ENCODE measurements at places on chromosomes 16 and 17.

DNA sequence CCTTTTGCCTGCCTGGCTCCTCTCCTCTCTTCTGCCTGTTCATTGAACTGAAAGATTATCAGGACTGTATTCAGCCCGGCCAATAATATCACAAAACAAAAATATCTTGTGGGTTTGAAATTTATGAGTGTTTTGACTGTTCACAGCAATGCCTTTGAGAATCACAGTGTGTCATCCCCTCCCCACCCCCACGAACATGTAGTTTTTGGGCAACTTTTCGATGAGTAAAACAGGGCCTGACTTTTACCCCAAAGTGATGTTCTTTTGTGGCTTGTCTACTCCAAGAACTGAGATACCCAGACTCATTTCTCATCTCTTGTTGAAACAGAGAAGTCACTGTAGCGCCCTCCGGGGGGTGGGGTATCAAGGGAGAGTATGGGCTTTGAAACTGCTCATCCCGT, 675.7 kb downstream of the WWOX start:
- DNase-seq, result no peak

DNA sequence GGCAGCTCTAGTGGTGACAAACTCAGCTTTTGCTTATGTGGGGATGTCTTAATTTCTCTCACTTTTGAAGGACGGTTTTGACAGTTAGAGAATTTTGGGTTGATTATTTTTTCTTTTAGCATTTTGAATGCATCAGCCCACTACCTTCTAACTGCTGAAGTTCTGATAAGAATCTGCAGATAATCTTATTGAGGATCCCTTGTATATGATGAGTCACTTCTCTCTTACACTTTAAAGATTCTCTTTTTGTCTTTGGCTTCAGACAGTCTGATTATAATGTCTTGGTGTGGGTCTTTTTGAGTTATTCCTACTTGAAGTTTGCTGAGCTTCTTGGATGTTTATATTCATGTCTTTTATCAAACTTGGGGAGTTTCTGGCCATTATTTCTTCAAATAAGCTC, 5.5 kb upstream of the PRKCB start:
- DNase-seq, result no peak

GRCh38 chr17:50396261-50397110, 837 bp downstream of the LRRC59 start:
- peak; percentile 56 for DNase-seq

GRCh38 chr16:25874196-25874595, 182.4 kb downstream of the HS3ST4 start:
- DNase-seq, result no peak

DNA sequence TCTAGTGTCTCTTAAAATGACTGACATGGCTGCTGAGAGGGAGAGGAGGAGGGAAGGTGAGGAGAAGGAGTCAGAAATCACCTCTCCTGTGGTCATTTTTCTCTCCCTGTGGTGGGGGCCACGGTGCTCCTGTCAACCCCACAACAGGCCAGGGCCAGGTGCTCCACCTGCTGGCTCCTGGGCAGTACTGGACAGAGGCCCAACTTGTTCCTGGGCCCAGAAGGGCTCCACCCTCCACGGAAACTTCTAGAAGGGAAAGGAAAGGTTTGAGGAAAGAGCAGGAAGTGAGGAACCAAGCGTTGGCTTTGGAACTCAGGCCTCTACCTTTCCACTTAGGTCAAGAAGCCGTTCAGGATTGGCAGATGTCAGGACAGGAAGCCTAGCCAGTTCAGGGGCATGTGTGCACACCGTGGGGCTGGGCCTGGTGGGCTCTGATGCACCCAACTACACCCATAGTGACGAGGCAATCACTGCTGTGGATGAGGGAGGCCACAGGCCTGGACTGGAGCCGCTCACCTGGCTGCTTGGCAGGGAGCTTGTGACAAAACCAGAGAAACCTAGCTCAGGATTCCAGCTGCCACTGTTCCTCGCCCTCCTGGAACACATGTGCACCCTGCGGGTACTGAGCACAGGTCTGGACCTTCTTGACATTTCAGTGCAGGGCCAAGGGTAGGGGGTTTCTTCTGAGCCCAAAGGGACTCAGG, 36.1 kb downstream of the WNT3 start:
- no peak for DNase-seq

DNA sequence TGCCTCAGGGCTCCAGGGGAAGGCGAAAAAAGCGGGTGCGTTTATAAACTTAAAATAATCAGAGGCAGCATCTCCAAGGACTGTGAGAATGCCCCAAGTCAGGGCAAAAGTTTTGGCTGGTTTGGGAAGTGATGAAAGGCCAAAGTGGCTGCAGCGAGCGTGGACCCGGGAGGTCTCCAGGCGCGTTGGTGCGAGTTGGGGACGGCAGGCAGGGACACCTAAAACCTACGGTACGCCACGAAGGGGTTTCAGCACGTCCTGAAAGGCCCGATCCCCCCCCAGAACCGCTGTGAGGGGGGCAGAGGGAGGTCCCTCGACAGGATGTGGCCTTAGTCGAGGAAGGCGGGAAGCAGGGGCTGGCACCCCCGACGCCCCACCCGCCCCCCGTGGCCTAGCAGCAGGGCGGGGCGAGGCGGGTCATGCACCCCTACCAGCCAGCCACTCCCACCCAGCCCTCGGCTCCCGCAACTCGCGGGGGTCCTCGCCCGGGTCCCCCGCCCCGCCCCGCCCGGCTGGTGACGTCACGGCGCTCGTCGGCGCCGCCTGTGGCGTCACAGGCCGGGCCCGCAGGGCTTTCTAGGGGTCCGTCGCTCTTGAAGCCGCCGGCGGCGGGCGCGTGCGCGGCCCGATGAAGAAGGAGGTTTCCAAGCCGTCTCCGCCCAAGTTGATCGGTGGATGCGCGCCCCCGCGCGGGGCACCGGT, at the start of gene MYCBPAP:
Gene MYCBPAP, plus strand, starts transcription at position 569 of the 702 bp plus-strand sequence. CDS start 236 bp downstream, outside the sequence.
- peak; percentile 68 for DNase-seq

DNA sequence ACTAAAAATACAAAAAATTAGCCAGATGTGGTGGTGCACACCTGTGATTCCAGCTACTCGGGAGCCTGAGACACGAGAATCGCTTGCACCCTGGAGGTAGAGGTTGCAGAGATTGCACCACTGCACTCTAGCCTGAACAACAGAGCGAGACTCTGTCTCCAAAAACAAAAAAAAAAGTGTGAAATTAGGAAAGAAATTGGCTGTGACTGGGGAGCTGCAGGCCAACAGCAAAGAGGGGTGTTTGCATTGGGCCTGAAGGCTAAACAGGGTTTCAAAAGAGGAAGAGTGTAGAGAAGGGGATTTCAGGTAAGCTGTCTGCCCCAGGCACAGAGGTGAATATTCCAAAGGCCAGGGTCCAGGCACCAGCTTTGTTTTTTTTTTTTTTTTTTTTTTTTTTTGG, 9.4 kb downstream of the BMERB1 start:
- DNase-seq, result no peak

DNA sequence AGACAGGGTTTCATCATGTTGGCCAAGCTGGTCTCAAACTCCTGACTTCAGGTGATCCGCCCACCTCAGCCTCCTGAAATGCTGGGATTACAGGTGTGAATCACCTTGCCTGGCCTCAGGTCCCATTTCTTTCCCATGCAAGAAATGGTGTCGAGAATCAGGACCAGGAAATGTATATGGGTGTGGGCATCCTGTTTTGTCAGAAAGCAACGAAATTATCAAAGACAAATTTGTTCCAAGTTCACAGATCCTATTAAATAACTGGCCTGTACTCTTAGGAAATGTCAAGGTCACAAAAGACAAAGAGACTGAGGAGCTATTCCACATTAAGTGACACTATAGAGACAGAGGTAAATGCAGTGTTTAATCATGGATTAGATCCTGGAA, 17.1 kb upstream of the ST6GALNAC1 start:
- DNase-seq, result no peak

DNA sequence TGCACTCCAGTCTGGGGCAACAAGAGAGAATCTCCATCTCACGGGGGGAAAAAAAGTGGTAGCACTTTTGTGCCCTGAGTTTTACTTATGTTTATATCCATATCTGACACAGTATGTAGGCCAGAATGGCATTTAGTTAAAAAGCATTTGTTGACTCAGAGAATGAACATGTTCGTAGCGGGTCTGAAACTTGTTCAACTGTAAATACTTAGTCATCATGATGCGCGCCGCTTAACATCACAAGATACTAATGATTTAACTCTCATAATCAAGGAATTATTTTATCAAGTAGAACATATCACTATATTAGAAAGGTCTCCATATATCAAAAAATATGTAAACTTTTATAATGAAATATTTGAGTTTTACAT, 55.3 kb upstream of the ITGA2B start:
- DNase-seq, result peak; percentile 97

- DNase-seq, result no peak
Measured at GRCh38 chr16:49498666-49499413, 125.2 kb downstream of the C16orf78 start.

DNA sequence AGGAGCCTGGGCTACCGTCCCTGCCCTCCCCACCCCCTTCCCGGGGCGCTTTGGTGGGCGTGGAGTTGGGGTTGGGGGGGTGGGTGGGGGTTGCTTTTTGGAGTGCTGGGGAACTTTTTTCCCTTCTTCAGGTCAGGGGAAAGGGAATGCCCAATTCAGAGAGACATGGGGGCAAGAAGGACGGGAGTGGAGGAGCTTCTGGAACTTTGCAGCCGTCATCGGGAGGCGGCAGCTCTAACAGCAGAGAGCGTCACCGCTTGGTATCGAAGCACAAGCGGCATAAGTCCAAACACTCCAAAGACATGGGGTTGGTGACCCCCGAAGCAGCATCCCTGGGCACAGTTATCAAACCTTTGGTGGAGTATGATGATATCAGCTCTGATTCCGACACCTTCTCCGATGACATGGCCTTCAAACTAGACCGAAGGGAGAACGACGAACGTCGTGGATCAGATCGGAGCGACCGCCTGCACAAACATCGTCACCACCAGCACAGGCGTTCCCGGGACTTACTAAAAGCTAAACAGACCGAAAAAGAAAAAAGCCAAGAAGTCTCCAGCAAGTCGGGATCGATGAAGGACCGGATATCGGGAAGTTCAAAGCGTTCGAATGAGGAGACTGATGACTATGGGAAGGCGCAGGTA, 762 bp downstream of the CDK12 start:
- DNase-seq, result peak; percentile 37

GRCh38 chr16:83967838-83968305, at the start of gene NECAB2:
Gene NECAB2, plus strand, starts transcription at chr16:83968244. Its CDS starts 405 bp downstream, at chr16:83968649.
- DNase-seq, result peak; percentile 8

DNA sequence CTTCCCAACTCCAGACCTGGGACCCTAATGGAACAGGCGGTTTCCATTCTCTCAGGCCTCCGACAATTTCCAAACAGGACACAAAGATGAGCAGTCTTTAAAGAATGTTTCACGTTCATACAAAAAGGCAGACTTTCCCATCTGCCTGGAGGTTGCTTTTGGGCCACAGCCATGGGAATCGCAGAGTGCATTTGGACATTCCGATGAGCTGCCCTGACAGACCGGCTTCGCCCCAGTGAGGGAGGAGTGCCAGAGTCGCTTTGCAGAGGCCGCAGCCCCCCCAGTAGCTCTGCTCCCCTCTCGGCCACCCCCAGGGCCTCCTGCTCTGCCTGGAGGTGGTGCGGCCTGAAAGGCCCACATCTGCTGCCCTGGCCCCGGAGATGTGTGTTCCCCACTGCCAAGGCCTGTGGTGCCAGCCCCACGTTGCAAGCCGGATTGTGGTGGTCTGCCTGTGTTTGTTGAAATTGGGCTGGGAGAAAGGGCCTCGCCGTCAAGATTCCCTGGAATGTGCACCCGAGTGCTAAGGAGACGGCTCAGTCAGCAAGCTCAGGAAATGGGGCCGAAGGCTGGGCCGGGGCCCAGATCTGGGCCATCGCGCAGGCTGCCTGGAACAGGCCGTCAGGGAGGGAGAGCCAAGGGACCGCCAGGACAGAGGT, 89.8 kb downstream of the C16orf95 start:
- peak; percentile 93 for DNase-seq

GRCh38 chr17:18226284-18226945, 980 bp downstream of the LLGL1 start:
- DNase-seq, result peak; percentile 11

GRCh38 chr16:57844416-57845030, 42.2 kb upstream of the KIFC3 start:
- DNase-seq, result no peak

DNA sequence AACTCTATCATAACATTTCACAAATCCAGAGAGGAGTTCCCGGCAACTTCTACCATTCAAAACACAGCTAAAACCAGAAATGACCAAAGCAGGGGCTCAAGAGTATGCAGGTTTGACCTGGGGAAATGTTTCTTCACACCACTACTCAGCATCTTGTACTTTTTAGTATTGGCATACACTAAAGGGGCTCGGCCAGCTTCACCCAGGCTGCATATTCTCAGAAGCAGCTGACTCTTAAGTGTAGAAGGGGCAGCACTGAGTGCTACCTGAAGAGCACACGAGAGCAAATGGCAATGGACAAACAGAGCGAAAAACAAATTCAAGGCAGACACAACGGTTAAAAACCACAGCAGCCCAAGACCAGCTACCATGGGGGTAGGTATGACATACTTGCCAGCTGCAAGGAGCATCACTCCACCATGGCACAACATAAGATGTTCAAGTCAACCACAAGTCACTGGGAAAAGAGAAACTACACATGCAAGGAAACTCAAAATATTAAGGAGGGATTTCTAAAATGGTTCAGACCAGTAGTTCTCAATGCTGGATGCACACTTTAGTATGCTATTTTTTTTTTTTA, 34.4 kb downstream of the N4BP1 start:
- no peak for DNase-seq

GRCh38 chr16:9102943-9103342, 11.5 kb downstream of the HAPSTR1 start:
- no peak for DNase-seq

GRCh38 chr17:73939806-73940205, 263.7 kb upstream of the RPL38 start:
- no peak for DNase-seq

DNA sequence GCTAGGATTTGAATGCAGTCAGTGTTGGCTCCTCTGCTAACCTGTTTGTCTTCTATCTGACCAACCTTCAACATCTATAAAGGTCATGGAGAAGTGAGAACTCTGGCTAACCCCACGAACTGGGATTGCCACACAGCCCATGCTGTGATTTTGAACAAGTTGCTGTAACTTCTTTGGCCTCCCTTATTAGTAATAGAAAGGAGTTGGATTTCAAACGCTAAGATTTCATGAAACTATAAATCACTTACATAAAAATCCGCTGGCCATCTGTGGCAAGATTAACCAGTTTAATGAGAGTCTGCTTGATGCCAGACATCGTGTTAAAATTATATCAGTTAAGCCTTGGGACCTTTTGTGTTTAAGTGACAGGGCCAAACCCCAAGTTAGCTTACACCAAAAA, 53.4 kb downstream of the HSD17B2 start:
- no peak for DNase-seq

DNA sequence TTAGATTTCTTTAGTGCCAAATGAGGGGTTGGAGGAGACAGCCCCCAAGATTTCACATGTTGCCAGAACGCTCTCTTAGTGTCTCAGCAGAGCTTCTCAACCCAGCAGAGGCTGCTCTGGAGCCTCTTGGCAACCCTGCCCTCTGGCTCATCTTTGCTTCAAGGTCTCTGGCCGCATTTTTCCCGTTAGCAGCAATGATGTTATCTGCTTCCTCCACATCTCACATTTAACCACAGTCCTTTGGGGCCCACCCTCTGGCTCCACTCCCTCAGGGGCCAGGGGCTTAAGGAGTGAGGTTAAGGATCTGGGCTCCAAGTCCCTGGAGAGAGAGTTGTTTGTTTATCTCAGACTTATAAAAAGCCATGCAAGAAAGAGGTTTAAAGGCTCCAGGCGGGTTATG, 3.3 kb upstream of the XYLT1 start:
- no peak for DNase-seq

Measured in IMR-90 (cell line).